ENCODE measurements at places on chromosomes 6 and 20. TPM values are rescaled to one million over a fixed set of nuclear protein-coding genes. Genes with fewer than 3 reads are reported as not detected.
A peak's percentile ranks its signal among the peaks of the same experiment; 100 is the strongest.

DNA sequence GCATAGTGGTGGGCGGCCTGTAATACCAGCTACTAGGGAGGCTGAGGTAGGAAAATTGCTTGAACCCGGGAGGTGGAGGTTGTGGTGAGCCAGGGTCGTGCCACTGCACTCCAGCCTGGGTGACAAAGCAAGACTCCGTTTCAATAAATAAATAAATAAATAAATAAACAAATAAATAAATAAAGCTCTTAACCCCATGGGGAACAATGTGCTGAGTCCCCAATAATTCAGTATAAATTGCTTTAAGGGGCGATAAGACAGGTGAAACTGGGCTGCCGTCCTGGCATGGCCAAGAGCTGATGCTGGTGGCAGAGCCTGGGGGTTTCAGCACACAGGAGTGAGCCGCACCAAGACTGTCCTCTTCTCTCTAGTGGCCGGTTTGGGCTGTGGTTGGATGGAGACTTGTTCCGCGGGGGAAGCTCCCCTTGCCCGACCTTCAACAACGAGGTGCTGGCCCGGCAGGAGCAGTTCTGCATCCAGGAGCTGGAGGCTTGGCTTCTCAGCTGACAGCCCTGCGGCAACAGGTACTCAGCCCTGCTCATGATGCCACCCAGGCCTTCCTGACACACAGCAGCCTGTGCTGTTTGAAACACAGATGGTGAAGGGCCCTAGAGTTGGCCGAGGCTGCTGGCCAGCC, 13.1 kb downstream of the TLDC2 start:
- no peak for DNase-seq

- DNase-seq: no peak
Measured at GRCh38 chr6:157855325-157855724, 32.3 kb downstream of the SNX9 start.

- DNase-seq: peak; percentile 17
Measured at GRCh38 chr6:142872376-142872775, 72.6 kb downstream of the HIVEP2 start.

GRCh38 chr6:128848212-128848935, 34.6 kb upstream of the LAMA2 start:
- no peak for DNase-seq

The PLN gene
- total RNA-seq: 2.0 TPM

The DPPA5 gene
- total RNA-seq: not detected

All from fibroblast of lung (primary cell).